ENCODE measurements at places on chromosomes 3 and 15.
A peak's percentile ranks its signal among the peaks of the same experiment; 100 is the strongest.

DNA sequence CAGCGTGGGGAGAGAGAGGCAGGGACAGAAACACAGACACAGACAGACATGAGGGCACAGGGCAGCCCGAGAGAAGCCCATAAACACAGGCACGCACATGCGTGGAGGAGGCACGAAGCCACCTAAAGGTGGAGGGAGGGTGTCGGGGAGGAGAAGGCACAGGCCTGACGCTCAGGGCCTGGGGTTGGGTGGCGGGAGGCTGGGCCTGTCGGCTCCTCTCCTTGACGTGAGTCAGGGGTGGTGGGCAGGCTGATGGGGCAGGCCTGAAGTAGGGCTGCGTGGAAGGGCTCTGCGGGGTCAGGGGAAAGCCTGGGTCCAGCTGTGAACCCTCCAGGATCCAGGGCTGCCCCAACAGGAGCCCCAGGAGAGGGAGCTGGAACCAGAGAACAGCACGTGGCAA is 74.2 kb downstream of the EPHB3 start:
- no peak for DNase-seq

DNA sequence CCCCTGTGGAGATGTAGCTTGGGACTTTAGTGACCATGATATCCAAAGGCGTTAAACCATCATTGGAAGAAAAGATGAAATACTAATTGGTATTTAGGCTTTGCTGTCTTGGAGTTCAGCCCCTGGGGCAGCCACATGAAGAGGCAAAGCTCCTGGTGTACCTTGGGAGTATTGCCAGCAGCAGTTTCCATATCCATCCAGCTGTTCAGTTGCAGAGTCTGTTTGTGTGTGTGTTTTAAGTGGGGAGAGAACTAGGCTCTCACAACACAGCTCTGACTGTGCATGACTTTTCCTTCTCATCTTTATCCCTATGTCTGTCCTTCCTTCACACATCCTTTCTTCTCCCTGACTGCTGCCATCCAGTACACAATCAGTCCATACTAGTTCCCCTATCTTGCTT is 98.9 kb downstream of the CDIN1 start:
- no peak for DNase-seq

GRCh38 chr15:76930831-76931396 is 635 bp upstream of the RCN2 start:
- peak; percentile 66 for DNase-seq

- DNase-seq, result no peak
Measured at GRCh38 chr3:129699199-129699598, 92.7 kb upstream of the PLXND1 start.

DNA sequence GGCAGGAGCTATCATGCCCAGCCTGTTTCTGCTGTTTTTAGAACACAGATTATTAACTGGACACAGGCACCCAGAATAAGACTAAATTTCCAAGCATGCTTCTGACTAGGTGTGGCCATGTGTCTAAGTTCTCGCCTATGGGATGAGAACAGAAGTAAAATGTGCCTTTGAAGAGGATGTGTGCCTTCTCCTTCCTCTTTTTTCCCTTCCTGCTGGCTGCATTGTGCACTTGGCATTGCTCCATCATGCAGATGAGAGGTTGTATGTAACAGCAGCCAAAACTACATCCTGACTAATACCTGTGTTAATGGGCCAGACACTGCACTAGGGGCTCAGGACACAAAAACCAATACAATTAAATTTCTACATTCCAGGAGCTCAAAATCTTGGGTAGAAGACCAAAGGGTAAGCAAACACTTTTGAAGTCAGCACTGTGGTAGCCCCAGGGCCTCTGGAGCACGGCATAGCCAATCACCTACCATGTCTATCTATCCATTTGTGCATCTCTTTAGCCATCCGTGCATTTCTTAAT is 40.9 kb upstream of the RNU6-1 start:
- DNase-seq, result no peak

DNA sequence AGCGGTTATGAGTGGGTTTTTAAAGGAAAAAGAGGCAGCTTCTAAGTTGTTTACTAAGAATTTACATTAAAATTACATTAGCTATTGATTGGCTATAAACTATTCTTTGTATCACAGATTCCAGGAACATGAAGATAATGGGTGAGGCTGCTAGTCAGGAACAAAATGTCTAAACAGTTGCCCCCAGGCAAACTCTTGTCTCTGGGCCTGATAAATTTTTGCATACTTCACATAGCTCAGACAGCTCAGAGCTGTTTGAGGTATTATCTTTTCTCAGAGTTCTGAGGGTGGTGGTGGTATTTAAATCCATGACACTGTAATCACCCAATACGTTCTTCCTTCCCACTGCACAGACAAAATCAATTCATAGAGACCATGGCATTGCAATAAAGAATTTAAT is 2.1 kb upstream of the HACD2 start:
- no peak for DNase-seq

DNA sequence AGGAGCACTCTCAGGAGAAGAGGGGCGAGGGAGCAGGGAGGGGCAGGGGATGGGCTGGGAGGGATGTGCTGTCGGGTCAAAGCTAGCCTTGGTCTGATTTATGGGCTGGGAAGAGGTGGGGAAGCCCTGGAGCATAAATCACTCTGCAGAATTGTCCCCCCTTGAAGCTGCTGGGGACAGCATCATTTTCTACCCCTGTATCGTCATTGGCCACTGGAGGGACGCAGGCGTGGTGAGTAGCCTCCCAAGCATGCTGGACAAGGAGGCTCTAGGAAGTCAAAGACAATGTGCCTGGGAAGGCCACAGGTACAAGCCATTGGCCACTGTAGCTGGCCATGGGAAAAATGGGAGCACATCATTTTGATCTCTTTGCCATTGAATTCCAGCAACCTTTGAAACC is 175.5 kb upstream of the CTDSPL start:
- no peak for DNase-seq

DNA sequence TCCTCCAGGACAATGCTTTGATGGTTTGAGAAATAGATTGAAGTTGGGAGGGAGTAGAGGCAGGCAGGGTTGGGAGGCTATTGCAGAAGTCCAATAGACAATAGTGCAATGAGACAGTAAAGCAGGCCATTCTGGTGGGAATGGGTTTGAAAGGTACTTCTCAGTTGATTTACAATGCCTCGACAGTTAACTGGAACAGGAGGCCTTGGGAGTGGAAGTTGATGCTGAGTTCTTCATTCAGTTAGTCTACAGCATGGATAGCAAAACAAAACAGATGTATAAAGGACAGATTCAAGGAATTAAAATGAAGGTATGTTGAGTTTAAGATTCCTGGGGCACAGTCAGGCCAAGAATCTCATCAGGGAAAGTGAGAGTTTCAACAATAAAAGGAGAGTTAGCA is 6.8 kb upstream of the PLCL2 start:
- DNase-seq, result no peak

DNA sequence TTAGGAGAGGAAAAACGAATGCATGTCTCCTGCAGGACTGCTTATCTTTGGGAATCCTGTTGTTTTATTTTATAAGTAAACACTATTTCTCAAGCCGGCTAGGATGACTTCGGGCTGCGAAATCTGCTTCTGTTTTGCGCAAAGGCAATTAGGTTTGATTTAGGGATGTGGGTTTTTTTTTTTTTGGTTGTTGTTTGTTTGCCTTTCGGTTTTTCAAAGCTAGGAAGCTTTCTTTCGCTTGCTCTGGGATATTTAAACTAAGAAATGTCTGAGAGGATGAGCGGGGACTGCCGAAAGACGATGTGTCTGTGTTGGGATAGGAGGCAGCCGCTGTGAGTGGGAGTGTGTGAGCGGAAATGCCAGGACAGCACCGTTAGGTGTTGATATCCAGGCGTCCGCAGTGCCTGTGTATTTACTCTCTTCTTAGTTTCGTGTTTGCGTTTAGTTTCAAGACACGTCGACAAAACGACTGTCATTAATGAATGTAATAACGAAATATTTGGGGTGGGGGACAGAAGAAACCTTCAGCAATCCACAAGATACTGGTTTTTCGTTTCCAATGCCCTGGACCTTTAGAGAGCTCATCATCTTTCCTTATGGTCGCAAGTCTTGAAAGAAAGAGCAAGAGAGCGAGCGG is 604 bp downstream of the ISL2 start:
- DNase-seq, result no peak

DNA sequence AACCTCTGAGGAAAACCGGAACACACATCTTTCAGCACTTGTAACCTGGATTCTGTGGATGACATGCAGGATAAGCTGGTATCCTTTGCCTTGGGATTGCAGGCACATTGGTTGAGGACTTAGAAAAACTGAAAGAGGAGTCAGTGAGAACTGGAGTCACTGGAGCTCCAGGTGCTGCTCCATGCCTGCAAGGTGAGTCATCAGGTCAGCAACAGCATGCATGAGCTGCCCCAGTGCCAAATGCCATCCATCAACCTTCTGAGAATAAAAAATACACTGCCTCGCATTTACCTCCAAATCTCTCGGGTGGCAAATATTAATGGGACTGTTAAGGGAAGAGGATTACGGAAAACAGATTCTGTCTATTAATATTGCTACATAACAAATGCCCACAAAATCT is 729.1 kb downstream of the NTRK3 start:
- DNase-seq, result no peak

DNA sequence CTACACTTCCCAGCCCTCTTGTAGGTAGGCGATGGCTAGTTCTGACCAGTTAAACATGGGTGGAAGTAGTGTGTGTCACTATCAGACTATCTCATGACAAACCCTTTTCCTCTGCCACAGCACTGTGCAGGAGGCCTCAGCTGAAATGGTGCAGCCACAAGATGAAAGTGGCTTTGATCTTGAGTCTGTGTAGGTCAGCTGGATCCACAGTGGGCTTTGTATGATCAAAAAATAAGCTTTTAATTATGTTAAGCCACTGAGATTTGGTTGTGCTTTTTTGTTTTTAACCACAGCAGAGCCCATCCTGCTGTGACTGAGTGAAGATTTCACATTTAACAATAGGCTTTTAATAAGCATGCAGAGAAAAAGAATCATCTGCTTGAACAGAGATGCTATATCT is 19.7 kb downstream of the RCN2 start:
- no peak for DNase-seq

DNA sequence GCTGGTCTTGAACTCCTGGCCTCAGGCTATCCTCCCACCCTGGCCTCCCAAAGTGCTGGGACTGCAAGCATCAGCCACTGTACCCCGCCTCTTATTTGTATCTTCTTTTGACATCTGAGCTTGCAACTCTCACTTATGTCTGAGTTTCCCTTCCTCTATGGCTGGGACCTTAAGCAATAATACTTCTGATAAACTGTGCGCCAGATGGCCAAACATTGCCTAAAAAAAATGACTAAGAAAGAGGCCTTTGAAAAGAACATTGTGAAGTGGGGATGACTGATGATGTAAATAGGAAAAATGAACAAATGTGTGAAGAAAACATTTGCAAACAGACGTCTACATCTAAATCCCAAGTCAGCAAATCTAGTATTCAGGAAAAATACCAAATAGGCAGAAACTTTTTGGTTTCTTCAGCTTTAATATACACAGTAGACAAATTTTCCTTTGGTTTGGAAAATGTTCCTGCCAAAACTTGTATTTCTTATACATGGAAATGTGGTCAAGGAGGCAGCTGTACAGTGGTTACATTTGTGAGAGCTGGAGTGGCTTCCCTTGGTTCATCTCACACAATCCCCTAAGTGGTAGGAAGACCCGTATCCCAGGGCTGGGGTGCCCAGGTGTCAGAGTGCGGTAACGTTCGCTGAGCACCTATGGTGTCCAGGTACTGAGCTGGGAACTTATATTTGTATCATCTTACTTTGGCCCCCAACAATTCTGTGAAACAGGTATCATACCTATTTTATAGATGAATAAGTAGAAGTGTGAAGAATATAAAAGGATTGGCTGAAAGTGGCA is 11.6 kb upstream of the TFRC start:
- no peak for DNase-seq

DNA sequence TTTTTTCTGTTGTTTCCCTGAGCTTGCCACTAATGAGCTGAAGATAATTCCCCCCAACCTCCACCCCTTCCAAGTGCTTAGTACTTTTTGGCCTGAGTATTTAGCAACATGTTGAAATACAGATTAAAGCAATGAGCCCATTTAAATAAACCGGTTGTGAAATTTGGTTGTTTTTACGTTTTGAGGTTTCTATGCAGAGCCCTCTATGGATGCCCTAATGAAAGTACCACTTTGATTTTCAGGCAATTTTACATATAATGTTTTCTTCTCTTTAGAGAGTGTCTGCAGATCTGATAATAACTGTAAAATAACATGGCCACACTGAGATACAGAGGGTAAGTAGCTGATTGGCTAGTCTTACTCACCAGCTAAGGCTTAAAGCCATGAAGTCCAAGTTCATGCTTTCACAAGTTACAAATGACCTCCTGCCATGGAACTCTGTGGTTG is 139.4 kb upstream of the SLC7A14 start:
- no peak for DNase-seq

DNA sequence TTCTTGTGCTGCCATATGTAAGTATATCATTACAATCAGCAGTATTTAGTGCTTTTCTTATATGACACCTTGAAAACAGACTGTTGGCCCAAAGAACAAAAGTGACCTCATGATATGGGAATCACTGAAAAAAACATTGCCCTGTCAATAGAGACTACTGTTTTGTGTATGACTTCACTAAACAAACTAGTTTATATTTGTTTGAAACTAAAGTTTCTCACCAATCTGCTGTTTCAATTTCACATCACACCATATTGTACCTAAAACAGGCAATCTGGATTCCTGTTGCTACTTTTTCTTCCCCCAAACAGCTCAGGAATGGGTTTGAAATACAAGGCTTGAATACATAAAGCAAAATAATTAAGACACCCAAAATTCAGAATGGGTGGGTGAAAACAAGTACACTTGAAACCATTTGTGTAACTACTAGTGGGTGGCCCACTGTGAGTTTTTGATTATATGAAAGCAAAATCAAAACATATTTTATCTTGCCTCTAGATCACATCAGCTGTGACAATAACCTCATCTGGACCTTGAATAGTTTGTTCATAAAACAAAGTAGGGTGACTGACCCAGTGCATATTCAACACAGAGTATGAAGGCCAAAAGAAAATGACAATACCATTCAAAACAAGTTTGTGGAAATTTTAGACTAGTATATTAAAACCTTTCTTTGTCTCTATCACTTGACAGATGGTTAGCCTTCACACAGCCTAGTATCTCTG is 5.9 kb downstream of the ZBTB20 start:
- no peak for DNase-seq

DNA sequence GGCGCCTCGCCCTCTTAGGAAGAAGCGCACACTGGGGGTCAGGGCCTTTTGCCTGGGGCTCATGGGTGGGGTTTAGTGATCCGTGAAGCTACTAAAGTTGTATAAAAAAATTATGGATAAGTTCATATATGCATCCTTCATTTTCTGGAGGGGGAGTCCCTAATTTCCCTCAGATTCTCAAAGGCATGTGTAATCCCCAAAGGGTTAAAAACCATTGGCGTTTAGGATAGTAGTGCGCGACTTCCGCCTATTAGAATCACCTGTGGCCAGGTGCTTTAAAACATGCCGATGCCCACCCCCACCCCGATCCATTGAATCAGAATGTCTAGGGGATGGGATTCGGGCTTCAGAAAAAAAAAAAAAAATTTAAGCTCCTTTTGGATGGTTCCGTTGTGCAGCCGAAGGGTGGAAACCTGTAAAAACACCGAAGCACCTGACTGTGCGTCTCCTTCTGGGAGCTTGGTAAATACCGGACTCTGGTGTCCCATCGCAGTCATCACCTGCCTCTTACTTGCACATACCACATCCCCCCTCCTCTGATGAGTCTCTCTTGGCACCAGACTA is 570 bp downstream of the APH1B start:
- peak; percentile 31 for DNase-seq

GRCh38 chr15:48578965-48579364 is 66.5 kb downstream of the FBN1 start:
- no peak for DNase-seq

GRCh38 chr3:119352034-119352609 is 57.9 kb downstream of the ARHGAP31 start:
- no peak for DNase-seq

- DNase-seq, result no peak
Measured at GRCh38 chr3:103968131-103968530, 1398.6 kb upstream of the ALCAM start.

Measured in NCI-H510A treated with DMSO at 0.1 percent for 48 hours (cell line).